Left ventricle myocardium superior (tissue), 1 donor: ENCODE measurements at places on chromosomes 3 and 15. TPM values are rescaled to one million over a fixed set of nuclear protein-coding genes. Genes with fewer than 3 reads are reported as not detected.

GRCh38 chr3:94185753-94186152, 122.9 kb downstream of the NSUN3 start:
- DNase-seq = no peak

GRCh38 chr3:22288756-22289155, 537.7 kb upstream of the ZNF385D start:
- DNase-seq = no peak

- no peak for DNase-seq
These were observed 11.8 kb upstream of the SLC6A11 start for GRCh38 chr3:10804183-10804648.

DNA sequence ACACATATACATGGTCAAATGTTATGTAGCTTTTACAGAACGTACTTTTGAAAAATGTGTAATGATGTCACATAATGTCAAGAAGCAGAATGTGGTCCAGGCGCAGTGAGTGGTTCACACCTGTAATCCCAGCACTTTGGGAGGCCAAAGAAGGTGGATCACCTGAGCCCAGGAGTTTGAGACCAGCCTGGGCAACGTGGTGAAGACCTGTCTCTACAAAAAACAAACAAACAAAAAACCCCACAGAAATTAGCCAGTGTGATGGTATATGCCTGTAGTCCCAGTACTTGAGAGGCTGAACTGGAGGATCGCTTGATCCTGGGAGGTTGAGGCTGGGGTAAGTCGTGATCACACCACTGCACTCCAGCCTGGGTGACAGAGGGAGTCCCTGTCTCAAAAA, 15.9 kb upstream of the GLCE start:
- no peak for DNase-seq

- peak; percentile 28 for DNase-seq
These were observed 491.1 kb downstream of the AGBL1 start for GRCh38 chr15:86570738-86571137.

- DNase-seq = no peak
These were observed 64.8 kb upstream of the RAP2B start for GRCh38 chr3:153097213-153097612.

The GOLGA6B gene
- not detected for total RNA-seq

The SELENOK gene
- total RNA-seq = 111 TPM

The RHOV gene
- not detected for total RNA-seq
